ENCODE measurements at places on chromosomes 5 and 9.

- DNase-seq: no peak
Observed at GRCh38 chr5:119358530-119358900, 2.7 kb downstream of the TNFAIP8 start.

GRCh38 chr5:139882316-139882715, 86.7 kb downstream of the PSD2 start:
- DNase-seq: no peak

- DNase-seq: no peak
Observed at GRCh38 chr5:88235828-88236227, 32.8 kb downstream of the TMEM161B start.

- no peak for DNase-seq
Observed at GRCh38 chr9:121360601-121361374, 9.3 kb downstream of the STOM start.

DNA sequence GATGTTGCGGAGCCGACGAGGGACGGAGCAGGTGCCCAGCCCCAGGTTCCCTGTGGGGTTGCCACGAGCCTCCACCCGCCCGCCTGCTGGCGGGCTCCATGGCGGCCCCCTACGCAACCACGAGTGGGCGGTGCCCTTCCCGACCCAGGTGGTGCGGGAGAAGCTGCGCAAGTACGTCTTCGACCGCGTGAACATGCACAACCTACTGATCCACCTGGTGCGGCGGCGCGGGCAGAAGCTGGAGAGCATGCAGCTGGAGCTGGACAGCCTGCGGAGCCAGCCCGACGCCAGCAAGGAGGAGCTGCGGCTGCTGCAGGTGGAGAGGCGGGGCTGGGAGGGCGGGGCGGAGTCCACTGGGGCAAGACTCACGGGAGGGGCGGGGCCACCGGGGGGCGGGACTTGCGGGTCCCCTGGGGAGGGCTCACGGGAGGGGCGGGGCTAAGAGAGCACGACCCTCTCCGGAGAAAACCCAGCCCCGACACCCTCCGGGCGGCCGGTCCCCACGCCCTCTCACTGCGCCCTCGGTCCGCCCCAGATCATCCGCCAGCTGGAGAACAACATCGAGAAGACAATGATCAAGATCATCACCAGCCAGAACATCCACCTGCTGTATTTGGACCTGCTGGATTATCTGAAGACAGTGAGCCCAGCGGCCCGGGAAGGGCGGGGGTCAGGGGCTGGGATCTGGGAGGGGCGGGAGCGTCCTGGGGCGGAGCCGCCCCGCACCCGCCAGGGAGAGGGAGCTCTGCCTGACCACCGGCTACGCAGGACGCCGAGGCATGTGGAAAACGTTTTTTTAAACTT, 3.9 kb downstream of the CCDC183 start:
- peak; percentile 47 for DNase-seq

- DNase-seq: no peak
Observed at GRCh38 chr9:126431077-126431742, 104.6 kb downstream of the MVB12B start.

DNA sequence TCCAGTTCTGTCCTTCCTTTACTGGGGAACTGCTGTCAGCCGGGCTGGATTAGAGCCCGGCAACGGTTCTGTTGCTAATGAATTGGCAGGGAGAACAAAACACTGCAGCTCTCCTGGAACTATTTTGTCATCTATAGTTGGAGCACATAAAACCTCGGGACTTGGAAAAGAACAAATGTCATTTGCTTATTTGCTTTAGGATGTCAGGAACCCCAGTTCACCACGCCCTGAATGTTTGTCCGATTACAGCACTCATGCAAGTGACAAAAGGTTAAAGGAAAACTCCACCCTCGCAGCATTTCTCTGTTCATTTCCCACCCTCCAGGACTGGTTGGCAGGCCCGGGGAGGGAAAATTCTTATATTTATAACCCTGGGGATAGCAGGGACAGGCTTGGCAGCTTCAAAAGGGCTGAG, 66.4 kb upstream of the PLPP1 start:
- DNase-seq: no peak

DNA sequence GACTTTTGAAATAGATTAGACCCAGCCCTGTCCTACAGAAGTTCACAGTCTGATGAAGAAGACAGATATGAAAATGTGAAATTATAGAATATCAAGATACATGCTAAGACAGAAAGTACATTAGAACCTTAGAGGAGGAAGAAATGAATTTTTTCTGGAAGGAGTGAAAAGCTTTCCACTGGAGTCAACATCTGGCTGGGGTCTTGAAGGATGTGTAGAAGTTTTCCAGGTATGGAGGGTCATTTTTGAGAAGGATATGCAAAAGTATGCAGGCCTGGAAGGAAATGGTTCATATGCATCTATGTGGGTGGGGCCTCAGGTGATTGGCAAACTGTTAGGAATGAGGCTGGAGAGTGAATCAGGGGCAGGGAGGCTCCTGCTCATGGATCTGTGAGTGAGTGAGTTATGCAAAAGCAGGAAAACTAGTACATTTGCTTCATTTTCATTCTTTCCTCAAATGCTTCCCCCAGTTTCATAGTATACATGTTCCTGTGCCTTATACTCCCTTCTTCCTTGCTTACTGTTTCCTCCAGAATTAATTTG, 142.3 kb downstream of the GRIA1 start:
- DNase-seq: no peak

- no peak for DNase-seq
Observed at GRCh38 chr5:8827696-8828095, 718.2 kb downstream of the SEMA5A start.
